ENCODE measurements at places on chromosomes 13 and 19.

DNA sequence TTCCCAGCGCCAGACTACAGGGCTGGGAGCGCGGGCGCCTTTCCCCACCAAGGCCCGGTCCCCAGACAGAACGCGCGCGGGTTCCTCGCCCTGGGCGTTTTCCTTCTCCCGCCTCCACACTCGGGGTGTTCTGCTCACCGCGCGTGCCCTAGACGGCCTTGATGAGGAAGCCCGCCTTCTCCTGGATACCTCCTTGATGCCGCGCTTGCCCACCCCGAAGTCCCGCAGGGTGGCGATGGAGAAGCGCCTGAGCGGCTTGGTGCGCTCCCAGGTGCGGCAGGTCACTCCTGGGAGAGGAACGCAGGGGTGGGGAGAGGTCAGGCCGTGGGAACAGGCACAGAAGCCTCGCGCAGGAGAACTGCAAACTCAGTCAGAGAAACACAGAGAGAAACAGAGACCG lies 34.8 kb downstream of the CYP2B6 start:
- no peak for DNase-seq

DNA sequence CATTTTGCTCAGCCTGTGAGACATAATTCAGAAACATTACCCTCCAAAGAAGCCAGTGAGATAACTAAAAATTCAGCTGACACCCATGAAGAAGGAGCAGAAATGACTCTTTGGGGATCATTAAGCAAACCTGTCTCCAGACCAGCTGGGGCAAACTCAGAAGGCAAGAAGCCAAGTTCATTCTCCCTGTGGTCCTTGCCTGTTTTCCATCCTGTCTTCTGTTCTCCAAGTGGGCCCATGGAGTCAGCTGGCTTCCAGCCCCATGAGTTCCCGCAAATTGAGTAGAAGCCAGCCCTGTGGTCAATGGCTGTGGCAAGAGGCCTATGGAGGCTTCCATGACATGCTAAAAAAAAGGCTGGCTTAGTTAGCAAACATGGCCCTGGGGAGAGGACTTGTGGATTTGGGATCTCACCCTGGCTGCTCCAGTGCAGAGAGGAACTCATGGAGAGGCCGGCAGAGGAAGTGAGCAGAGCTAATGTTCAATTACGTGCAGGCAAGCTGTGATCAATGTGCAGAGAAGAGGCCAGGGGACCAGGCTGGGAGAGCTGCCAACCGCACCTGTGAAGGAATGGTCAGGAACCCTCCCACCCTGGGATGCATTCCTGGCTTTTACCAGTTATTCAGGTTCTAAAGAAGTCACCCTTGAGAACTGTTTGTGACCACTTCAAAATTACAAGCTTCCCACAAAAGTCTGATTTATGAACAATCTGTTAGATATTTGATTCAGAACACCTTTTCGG lies 229.1 kb downstream of the TSHZ3 start:
- no peak for DNase-seq

- DNase-seq: no peak
These were observed 1025.3 kb downstream of the EFNB2 start for GRCh38 chr13:105509981-105510762.

- DNase-seq: no peak
These were observed 22.9 kb downstream of the RAB20 start for GRCh38 chr13:110538632-110539031.

GRCh38 chr19:16259385-16260159 lies 61.9 kb downstream of the AP1M1 start:
- DNase-seq: no peak

DNA sequence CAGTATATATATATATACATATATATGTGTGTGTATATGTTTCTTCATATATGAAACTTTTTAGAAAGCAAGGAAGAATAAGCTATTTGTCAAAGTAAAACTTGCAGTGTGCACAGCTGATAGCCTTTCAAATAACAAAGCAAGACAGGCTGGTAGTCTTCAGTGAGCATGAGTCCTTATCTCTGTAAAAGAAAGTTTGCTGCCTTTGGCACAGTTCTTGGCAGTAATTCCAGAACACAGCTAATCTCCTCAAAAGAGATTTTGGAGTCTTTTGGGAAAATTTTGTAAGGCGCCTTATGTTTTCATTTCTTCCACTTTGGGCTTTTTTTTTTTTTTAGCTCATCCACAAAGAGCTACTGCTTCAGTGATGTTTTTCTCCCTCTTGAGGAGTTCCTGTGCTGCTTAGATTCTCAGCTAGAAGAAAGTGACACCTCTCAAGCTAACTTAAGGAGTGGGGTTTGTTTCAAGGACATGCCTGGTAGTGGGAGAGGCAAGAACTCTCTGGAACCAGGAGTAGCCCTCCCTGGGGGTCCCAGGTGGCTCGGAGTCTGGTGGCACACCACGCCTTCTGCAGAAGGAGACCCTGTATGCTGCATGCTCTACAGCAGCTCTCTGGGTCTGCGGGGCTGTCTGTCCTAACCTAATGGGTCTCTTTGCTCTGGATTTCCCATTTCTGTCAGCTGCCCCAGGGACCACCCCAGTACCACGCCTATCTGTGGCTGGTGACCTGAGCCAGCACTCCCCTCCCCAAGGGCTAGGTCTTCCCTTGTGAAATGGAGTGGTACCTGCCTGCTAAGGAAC lies 58.8 kb downstream of the TNFRSF19 start:
- no peak for DNase-seq

- DNase-seq: no peak
These were observed 29.9 kb downstream of the UCHL3 start for GRCh38 chr13:75579529-75579928.

DNA sequence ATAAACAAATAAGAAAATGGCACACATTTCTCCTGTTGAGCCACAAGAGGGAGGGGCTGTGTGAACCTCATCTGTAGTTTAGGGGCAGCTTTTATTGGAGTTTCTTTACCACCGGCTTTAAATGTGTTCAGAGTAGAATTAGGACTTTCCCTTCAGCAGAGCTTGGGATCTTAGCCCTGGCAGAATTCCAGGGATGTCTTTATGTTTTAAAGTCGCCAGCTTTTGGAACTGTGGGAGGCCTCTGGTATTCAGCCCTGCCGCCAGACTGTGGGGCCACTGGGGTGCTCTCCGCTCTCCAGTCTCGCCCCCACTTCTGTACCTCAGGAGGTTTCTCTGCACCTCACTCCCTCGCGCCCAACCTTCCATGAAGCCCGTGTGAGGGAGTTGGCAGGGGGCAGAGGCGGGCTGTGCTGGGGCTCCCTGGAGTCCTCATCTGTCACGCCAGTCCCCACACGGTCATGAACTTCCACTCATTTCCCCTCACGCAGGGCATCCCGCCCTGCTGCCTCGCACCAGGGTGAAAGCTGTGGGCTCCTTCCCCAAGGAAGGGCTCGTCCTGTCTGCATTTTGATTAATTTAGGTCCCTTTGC lies 31.5 kb downstream of the CCDC8 start:
- DNase-seq: no peak

DNA sequence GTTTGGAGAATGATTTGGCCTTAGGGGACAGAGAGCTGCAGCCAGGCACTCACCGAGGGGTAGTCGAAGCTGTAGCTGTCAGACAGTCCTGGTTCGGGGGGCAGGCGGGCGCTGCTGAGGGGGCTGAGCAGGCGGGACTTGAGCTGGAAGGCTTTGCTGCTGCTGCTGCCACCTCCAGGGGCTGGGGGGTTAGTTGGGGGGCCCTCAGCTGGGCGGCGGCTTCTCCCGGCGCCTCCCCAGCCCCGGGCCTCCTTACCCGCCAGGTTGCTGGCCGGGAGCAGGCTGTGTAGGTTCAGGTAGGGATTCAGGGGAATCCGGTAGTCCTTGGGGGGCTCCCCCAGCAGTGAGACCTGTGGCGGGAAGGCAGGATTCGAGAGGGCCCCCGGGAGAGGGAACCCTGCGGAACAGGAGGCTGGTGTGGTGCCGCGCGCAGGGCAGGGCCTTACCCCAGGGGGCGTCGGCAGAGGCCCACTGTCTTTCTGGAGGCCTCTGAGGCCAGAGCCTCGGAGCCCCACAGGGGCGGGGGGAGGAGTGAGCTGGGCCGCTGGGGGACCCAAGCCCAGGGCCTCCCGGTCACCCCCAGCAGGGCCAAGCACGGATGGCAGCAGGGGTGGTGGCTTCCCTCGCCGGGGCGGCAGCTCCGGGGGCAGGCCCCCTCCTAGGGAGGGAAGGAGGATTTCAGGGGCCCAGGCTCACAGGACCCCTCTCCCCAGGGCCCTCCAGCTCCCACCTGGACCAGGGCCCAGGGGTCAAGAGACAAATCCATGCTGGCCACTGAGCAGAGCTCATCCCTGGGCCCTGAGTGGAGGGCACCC lies 5.0 kb upstream of the FDX2 start:
- DNase-seq: no peak

- no peak for DNase-seq
These were observed 151.6 kb downstream of the IER2 start for GRCh38 chr19:13301627-13302334.

DNA sequence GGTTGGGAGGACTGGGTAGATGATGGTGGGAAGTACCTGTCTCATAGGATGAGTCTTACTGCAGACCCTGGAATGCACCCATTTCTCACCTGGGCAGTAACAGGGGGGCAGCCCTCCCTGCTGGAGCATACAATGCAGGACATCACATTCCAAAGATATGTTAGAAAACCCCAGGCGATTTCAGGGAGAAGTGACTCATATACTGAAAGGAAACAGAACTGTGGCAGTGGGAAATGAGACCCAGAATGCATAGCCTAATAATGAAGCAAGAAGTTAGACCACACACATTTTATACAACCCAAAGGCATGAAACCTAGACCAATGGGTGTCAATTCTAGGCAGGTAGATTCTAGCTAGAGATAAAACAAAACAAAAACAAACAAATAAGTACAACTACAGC lies 402.7 kb downstream of the IRS2 start:
- no peak for DNase-seq

DNA sequence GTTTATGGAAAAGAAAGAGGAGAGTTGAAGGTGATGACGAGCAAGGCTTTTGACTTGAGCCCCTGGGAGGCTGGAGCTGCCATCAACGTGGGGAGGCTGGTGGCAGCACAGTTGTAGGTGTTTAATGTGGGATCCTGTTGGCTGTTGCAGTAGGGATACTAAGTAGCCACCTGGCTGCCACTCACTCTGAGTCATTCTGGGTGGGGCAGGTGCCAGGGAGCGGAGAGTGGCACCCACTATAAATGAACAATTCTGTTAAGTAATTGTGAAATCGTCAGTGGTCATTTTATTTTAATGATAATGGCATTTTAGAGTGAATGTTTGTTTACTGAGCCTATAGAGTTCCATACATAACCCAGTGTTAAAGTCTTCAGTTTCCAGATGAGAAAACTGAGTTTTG lies 9.8 kb downstream of the ZNF317 start:
- DNase-seq: no peak
